Hindlimb muscle (tissue), 1 donor: ENCODE measurements at places on chromosomes 3 and 15.

DNA sequence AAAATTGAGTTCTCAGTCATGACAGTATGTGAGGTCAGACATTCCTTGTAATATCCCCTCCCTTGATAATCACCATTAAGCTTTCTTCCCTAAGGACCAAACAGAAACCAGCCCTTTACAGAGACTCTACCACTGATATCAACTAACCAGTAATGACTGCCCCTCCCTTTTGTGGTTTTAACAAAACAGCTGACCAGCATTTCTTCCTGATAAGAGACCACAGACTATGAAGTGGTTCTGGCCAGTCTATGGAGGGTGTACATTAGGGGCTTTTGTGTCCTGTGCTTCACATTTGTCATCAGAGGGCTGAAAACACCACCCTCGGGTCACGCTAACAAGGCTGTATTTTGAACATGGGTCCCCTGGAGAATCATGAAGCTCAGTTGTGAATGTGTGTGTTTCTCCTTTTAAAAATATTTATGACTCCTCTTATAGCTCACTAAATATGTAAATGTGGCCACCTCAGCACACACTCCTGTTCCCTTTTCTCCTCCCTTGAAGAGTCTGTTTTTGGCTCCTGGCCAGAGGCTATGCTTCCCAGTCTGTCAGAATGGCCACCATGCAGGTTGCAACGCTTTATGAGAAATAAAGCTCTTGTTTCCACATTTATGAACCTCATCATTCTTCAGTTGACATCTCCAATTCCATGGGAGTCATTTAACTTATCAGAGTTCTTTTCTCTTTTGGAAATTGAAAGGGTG, 239.3 kb downstream of the CPNE4 start:
- DNase-seq: no peak

DNA sequence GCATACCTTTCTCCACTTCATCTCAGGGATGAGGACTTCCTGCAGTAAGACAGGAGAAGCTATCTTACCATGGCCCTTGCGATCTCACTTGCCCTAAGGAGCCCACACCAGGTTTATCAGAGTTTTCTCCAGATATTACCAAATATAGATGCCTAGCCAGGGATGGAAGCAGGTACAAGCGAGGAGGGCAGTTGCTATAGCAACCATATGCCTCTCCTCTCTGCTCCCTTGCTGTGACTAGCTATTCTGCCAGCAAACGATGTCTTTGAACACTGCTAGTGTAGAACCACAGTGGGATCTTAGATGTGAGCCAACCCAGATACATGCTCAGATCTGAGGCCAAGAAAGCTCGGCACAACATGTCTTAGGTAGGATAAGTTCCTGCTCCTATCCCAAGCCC, 33.9 kb downstream of the GRAMD2A start:
- no peak for DNase-seq

DNA sequence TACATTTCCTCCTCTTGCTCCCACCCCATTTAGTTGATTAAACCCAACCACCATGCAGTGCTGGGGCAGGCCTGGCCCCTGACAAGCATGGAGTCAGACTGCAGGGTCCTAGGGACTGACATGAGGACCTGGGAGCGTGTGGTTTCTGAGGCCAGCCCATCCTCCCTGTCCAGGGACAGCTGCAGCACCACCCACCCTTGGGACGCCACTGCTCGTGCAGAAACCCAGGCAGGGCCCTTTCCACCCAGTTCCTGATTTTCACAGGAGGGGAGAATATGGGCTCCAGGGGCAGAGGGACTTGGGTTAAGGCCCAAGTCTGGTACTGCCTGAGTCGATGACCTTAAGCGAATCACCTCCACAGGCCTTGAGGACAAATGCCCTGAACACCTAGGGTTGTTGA, 23.7 kb downstream of the PLXND1 start:
- no peak for DNase-seq

DNA sequence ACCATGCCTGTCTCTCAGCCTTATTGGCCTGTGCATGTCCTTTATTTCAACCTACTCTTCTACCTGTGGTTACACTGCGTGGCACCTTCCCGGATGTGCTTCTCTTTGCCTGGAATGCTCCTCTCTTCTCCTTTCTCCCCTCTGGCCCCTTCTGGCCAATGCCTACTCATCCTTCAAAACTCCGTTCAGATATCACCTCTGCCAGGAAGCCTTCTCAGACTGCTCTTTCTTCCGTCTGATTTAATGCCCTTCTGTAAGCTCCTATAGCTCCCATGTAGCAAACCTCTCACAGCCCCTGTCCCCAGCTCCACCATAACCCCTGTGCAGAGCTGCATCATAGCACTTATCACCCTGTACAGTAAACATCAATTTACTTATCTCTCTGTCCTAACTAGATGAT, 13.2 kb downstream of the KLHL6 start:
- no peak for DNase-seq

GRCh38 chr3:187210545-187211327, 13.4 kb downstream of the RTP1 start:
- no peak for DNase-seq

DNA sequence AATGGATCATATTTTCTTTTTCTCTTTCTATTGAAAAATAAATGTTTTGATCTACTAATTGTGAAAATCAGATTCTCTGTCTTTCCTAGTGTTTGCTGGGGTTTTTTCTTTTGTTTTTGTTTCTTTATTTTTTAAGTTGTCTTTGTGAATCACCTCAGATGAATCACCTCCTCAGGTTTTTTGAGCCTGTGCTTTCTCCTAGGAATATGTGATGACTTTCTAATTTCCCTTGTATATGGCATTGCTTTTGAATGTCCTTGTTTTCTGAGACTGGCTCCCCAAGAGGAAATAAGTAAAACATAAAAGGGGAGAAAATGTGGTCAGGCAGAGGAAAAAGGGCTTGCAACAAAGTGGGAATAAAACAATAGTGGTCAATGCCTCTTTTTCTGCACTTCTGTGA, 750.0 kb downstream of the ZPLD1 start:
- DNase-seq: no peak

- no peak for DNase-seq
Measured at GRCh38 chr3:62688050-62688449, 187.2 kb downstream of the CADPS start.

- no peak for DNase-seq
Measured at GRCh38 chr3:172577987-172578570, 54.8 kb upstream of the TNFSF10 start.

GRCh38 chr3:54882129-54882833, 45.6 kb downstream of the LRTM1 start:
- peak; percentile 66 for DNase-seq

- no peak for DNase-seq
Measured at GRCh38 chr3:63967675-63968611, 55.4 kb downstream of the PSMD6 start.

- no peak for DNase-seq
Measured at GRCh38 chr3:100252001-100252400, 8.8 kb upstream of the TBC1D23 start.

GRCh38 chr15:95025924-95026728, 794.8 kb downstream of the MCTP2 start:
- peak; percentile 26 for DNase-seq

- peak; percentile 5 for DNase-seq
Measured at GRCh38 chr3:167653760-167654159, at the start of gene WDR49. WDR49 (minus strand) TSS chr3:167653942; CDS start chr3:167653425, 517 bp downstream.

GRCh38 chr3:13037458-13038117, 35.6 kb downstream of the IQSEC1 start:
- no peak for DNase-seq

GRCh38 chr15:25711164-25711563, 152.0 kb downstream of the ATP10A start:
- no peak for DNase-seq

GRCh38 chr3:39234651-39235050, 42.3 kb upstream of the XIRP1 start:
- no peak for DNase-seq

DNA sequence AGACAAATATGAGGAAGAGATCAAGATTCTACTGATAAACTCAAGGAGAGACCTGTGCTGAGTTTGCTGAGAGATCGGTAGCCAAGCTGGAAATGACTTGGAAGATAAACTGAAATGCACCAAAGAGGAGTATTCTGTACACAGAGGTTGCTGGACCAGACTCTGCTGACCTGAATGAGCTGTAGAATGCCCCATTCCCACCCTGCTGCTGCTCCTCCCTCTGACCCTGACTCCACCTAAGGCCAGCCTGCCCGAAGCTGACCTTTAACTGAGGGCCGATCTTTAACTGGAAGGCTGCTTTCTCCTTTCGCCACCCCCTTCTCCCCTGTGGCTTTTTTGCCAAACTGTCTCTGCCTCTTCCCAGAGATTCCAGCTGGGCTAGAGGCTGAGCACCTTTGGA, 34.6 kb downstream of the CDIN1 start:
- DNase-seq: no peak

DNA sequence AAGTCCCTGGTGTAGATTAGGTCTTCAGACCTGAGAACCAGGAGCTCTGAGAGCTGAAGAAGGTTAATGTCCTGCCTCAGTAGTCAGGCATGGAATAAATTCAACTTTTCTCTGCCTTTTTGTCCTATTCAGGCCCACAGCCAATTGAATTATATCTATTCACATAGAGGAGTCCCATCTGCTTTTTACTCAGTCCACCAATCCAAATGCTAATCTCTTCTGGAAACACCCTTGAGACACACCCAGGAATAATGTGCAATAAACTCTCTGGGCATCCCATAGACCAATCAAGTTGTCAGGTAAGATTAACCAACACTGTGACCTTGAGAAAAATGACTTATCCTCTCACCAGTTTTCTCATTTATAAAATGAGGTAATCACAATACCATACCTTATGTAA, 129.4 kb downstream of the MEX3B start:
- no peak for DNase-seq

- peak; percentile 82 for DNase-seq
Measured at GRCh38 chr15:96327155-96327741, 3.3 kb upstream of the NR2F2 start.

- DNase-seq: no peak
Measured at GRCh38 chr3:52882377-52882776, 15.0 kb downstream of the STIMATE start.

GRCh38 chr3:112873632-112874031, 27.0 kb upstream of the CD200R1L start:
- DNase-seq: no peak

- no peak for DNase-seq
Measured at GRCh38 chr3:111605018-111605417, 9.9 kb upstream of the ZBED2 start.

DNA sequence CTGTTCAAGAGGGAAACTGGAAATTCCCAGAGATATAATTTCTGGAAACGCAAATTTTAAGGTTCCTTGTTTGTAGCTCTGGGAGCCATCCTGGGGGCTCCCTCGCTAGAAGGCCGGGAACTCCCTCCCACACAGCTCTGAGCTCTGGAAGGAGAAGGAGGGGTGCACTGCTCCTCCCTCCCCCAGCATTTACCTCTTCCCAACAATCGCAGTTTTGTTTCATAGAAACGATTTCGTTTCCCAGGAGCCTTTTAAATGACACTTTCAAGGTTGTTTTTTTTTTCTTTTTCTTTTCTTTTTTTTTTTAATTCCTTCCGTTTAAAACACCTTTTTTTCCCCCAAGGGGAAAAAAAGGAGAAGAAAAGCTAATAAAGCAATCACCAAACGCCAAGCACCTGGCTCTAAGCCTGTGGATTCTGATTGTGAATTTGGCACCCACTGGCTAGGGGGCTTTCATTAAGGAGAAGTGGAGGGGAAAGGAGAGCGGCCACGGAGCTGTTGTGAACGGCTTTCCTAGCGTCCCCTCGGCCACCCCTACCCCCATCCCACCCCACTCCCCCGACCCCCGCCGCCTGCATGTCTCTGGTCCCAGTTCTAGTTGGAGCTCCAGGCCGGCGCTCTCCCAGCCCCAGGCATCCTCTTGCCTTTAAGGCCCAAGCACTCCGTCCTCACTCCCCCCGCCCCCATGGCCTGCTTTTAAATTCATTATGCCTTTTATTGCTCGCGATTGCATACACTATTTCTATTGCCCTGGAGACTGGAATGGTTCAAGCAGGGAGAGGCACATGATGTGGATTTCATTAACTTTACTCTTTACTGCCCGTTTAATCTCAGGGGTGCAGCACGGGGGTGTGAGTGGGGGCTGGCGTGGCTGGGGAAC, 13.6 kb upstream of the CCDC33 start:
- no peak for DNase-seq

GRCh38 chr15:51708013-51708412, 26.7 kb downstream of the SCG3 start:
- DNase-seq: peak; percentile 87

DNA sequence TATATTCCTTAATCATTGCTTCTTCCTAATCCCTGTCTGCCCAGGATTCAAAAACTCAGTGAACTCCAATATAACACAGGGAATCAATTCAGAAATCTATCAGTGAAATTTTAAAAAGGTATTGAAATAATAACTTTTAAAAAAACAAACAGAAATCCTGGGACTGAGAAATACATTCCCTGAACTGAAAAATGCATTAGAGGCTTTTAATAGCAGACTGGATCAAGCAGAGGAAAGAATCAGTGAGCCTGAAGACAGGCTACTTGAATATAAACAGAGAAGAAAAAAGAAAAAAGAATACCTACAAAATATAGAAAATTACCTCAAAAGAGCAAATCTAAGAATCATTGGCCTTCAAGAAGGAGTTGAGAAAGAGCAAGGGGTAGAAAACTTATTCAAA, 54.7 kb downstream of the CEP70 start:
- no peak for DNase-seq

DNA sequence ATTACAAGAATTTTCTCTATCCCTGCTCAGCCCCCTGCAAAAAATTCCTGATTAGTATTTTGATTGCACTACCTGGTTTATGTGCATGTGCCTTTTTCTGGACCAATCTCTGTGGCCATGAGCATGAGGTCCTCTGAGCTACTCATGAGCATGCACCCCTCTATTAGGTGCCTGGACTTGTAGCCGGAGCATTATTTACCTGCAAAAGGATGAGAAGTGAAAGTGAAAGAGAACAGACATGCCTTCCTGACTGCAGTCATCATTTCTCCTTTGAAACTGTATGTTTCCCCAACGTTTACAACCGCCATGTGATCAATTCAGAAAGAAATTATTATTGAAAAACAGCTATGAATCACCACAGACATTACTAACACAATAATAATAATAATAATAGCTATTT, 1008.8 kb downstream of the ROBO2 start:
- DNase-seq: no peak

DNA sequence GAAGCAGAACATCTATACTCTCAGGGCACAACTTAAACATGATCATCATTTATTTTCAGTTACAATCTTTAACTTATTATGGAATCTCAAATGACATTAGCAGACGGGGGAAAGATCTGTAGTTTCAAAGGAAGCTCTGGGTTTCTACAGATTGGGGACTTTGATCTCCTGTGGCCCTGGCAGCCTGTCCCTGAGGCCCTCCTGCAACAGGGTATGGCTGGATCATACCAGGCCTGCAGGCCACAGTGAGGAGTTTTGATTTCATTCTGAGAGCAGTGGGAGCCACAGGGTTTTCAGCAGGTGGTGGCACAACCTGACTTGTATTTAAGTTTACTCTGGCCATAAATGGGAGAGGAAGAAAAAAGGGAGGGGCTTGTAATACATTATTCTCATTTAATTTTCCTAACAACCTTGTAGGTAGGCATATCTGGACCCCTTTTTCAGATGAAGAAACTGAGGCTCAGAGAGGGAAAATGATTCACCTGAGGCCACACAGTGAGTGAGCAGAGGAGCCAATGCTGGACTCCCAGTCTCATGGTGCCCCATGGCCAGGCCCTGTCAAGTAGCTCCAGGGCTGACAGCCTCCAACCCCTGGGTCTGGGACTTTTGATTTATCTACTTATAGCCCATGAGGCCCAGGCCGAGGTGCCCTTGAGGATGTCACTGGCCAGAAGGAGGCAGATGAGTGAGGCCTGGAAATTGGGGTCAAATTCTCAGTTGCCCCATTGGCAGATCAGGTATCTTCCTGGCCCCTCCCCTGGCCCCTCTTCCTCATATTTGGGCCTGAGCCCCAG, 71.0 kb downstream of the ATP2B2 start:
- no peak for DNase-seq
